ENCODE measurements at places on chromosomes 7 and 10. TPM values are rescaled to one million over a fixed set of nuclear protein-coding genes. Genes with fewer than 3 reads are reported as not detected.
A peak's percentile ranks its signal among the peaks of the same experiment; 100 is the strongest.

- DNase-seq = no peak
- H3K27ac ChIP-seq = no peak overlapping the region
- peak overlapping the region; percentile 3 for H3K4me3 ChIP-seq
Measured at GRCh38 chr7:81845744-81846241, 75.9 kb upstream of the HGF start.

- DNase-seq = no peak
- H3K27me3 ChIP-seq = no peaks in the 10 kb centered on the region
- H3K36me3 ChIP-seq = no peaks in the 10 kb centered on the region
- H3K27ac ChIP-seq = peak overlapping the region; percentile 74
Measured at GRCh38 chr10:129945941-129946760, 17.9 kb downstream of the EBF3 start.

DNA sequence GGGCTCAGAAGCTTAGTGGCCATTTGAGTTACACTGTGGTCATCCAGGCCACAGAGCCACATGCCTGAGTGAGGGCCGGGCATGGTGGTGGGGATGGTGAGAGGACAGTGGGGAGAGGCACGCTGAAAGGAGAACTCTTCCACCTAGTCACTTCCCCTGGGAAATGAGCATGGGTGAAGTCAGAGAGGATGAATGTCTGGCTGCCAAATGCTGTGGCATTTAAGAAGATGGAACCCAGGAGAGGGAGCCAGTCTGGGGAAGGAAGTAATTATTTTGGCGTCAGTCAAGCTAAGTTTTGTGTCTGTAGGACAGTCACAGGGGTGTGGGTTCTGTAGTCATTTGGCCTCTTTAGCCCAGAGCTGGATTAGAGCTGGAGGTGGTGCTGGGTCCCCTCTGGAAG lies 86.0 kb upstream of the PODXL start:
- H3K4me3 ChIP-seq = no peak overlapping the region
- no peak for DNase-seq
- H3K36me3 ChIP-seq = no peaks in the 10 kb centered on the region
- H3K27ac ChIP-seq = no peak overlapping the region
- H3K27me3 ChIP-seq = no peaks in the 10 kb centered on the region

DNA sequence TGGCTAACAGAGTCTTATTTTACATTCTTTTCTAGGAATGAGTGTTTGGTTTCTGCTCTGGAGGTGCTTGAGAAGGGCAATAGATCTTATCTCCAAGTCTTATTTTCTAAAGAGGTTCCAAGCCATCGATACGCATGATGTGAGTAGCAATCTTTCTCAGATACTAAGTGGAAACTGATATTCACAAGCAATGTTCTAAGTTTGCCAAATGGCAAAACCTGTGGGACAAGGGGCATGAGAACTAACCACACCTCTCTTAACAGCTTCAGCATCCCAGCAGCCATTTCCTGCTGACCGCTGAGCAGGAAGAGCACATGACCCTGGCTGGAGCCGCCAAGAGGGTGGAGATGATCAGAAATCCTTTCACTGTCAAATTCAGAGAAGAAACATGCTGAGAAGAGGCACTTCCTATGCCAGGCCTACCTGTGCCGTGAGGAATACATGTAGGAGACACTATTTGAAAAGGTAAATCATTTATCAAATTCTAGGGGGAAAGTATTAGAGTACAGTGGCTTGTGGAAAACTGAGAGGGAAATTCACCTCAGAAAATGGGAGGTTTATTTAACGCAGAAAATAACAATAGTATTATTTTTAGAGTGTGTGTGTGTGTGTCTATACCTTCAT lies 35.2 kb downstream of the CCDC71L start:
- no peaks in the 10 kb centered on the region for H3K36me3 ChIP-seq
- no peaks in the 10 kb centered on the region for H3K4me1 ChIP-seq
- no peak overlapping the region for H3K4me3 ChIP-seq
- no peak overlapping the region for H3K27ac ChIP-seq
- peak; percentile 24 for DNase-seq

DNA sequence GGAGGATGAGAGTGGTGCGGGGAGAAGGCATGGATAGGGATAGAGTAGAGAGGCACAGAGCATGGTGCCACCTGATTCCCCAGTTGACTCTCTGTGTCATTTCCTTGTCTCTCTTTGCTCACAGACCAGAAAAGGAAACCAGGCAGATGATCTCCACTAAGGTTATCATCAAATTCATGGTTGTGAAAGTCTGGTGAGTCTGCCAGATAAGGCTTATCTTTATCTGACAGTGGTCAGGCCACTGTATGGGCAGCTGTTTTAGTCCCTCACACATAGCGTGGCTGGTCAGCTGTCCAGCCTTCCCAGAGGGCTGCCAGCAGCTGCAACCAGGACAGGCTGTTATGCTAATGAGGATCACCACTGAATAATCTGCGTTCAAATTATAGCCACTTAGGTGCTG lies 99.0 kb downstream of the ADRA2A start:
- H3K27ac ChIP-seq = no peak overlapping the region
- H3K27me3 ChIP-seq = no peaks in the 10 kb centered on the region
- H3K4me3 ChIP-seq = no peak overlapping the region
- no peaks in the 10 kb centered on the region for H3K36me3 ChIP-seq
- no peaks in the 10 kb centered on the region for H3K4me1 ChIP-seq

DNA sequence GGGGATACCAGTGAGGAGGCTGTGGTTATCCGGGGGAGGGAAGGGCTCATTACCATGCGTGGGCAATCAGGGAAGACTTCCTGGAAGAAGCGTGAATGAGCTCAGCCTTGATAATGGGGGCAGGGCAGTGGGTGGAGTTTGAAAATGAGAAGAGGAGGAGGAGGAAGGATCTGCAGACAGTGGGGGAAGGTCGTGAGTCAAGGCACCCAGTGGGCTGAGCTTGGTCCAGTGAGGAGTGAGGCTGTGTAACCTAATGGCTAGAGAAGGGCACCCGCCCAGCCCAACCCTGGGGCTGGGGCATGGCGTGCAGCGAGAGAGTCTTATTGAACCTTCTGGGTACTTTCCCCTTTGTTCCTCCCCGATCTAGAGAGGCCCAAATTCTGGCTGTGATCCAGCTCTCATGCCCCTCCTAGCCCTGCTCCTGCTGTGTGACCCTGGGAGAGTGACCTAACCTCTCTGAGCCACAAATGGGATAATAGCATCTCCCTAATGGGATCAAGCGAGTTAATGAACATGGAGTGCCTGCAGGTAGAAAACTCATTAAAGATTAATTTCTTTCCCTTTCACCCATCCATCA lies 31.5 kb downstream of the CLIP2 start:
- no peak for DNase-seq
- H3K27ac ChIP-seq = no peak overlapping the region
- no peaks in the 10 kb centered on the region for H3K4me1 ChIP-seq

- DNase-seq = no peak
- H3K27ac ChIP-seq = no peak overlapping the region
- no peaks in the 10 kb centered on the region for H3K36me3 ChIP-seq
- H3K4me3 ChIP-seq = no peak overlapping the region
- peaks cover 3% of the 10 kb centered on the region for H3K4me1 ChIP-seq
- no peaks in the 10 kb centered on the region for H3K27me3 ChIP-seq
Measured at GRCh38 chr10:51079331-51079730, 5.0 kb downstream of the PRKG1 start.

DNA sequence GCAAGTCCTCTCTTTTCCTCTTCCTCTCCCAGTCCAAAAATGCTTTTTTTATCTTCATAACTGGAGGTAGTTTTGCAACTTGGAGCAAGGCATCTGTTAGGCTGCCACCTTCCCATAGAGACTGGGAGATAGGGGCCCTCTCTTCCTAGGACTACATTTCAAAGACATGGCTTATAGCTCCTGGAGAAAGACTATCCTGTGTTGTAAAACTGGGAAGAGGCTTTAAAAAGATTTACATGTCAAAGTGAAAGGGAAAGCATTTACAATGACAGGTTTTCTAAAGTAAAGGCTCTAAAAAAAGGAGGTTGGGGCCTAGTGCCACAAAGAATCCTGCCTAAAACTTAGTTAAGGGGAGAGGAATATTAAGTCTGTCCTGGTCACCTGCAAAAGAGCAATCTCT lies 82.2 kb upstream of the SEMA3E start:
- H3K27me3 ChIP-seq = no peaks in the 10 kb centered on the region
- no peaks in the 10 kb centered on the region for H3K36me3 ChIP-seq
- H3K4me3 ChIP-seq = no peak overlapping the region
- no peak for DNase-seq
- no peaks in the 10 kb centered on the region for H3K4me1 ChIP-seq
- no peak overlapping the region for H3K27ac ChIP-seq

DNA sequence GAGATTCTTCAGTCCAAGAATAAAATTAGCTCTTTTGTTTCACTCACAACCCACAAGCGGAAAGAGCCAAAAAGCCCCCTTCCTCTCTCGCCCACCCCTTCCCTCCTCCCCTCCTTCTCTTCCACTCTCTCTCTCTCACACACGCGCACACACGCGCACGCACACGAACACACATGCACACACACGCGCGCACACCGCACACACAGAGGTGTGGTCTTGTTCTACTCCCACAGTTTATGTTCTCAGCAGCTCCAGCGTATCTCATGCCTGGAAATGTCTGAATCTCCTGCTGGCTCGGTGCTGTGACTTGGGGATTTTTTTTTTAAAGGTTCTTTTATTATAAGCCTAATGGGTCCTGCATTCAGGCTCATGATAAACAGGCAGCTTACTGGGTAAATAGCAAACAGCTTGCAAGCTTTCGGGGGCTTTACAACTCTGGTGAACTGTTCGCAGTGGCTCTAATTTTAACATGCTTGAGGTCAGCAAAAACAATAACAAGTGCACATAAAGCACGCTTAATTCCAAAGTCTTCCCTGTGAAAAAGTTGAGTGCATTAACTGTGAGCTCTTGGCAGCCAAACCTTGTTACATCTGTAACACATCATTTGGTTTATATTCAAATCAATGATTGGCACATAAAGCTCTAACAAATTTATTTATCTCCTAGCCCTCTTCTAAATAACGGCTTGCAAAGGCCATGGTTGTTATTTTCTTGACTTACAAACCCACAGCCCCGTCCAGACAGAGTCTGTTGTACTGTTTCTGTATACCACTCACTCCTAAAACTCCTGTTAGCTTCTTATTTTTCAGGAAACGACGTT lies 424.1 kb upstream of the MGMT start:
- DNase-seq = no peak
- H3K27ac ChIP-seq = no peak overlapping the region
- no peaks in the 10 kb centered on the region for H3K27me3 ChIP-seq
- no peak overlapping the region for H3K4me3 ChIP-seq

DNA sequence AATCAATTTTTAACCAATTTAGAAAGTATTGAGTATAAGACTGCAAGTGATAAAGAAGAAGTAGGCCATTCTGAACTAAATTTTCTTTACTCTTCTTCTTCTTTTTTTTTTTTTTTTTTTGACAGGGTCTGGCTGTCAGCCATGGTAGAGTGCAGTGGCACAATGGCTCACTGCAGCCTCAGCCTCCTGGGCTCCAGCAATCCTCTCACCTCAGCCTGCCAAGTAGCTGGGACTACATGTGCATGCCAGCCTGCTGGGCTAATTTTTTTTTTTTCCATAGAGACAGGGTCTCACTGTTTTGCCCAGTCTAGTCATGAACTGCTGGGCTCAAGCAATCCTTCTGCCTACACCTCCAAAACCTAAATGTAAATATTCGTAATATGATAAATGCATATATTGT lies 63.2 kb downstream of the DGKB start:
- H3K27me3 ChIP-seq = no peaks in the 10 kb centered on the region
- no peak for DNase-seq
- no peaks in the 10 kb centered on the region for H3K36me3 ChIP-seq
- H3K4me1 ChIP-seq = peaks cover 25% of the 10 kb centered on the region
- H3K4me3 ChIP-seq = no peak overlapping the region

- DNase-seq = no peak
- H3K27ac ChIP-seq = no peak overlapping the region
- H3K36me3 ChIP-seq = no peaks in the 10 kb centered on the region
- H3K4me3 ChIP-seq = no peak overlapping the region
- peaks cover 54% of the 10 kb centered on the region for H3K4me1 ChIP-seq
Measured at GRCh38 chr7:148723846-148724245, 25.1 kb downstream of the CUL1 start.

DNA sequence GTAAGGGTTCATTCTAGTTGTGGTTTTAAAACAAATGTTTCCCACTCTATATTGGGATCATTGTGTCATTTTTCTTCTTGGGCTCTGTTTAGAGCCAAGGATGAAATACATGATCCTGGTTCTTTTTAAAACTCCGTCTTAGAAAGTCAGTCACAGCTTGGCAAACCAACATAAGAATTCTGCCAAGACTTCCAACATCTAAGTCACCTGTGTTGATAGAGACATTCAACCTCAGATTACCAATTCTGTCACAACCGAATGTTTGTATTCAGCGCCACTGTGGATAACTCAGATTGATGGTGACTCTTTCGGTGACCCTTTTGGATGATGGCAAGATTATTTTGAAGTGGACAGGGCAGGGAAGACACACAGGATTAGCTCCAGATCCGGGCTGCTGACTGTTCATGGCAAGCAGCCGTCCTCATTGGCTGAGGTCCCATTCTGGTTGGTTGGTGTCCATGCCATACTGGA lies 255.4 kb downstream of the ARHGAP21 start:
- H3K36me3 ChIP-seq = peaks cover 2% of the 10 kb centered on the region
- H3K4me3 ChIP-seq = no peak overlapping the region
- peak; percentile 22 for DNase-seq
- peaks cover 25% of the 10 kb centered on the region for H3K4me1 ChIP-seq

DNA sequence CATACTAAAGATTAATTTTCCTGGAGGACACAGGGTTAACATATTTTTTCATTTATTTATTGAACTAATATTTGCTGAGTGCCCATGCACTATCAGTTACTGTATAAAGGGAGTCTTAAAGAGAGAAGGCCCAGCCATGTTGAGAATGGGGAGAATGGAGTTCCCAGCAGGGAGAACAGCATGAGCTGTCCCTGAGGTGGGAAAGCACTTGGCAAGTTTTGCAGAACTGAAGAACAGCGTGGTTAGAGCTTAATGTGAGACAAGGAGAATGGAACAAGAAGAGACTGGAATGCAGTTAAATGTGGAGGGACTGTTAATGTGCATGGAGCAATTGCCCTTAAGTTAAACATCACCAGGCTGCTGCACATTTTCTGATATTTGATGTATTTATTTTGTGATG lies 435.4 kb downstream of the SUGCT start:
- no peaks in the 10 kb centered on the region for H3K4me1 ChIP-seq
- H3K27ac ChIP-seq = no peak overlapping the region
- H3K27me3 ChIP-seq = no peaks in the 10 kb centered on the region
- no peak for DNase-seq

- H3K27ac ChIP-seq = no peak overlapping the region
- H3K4me1 ChIP-seq = no peaks in the 10 kb centered on the region
- no peak for DNase-seq
- H3K36me3 ChIP-seq = no peaks in the 10 kb centered on the region
Measured at GRCh38 chr10:9229702-9230244, 1175.3 kb downstream of the GATA3 start.

DNA sequence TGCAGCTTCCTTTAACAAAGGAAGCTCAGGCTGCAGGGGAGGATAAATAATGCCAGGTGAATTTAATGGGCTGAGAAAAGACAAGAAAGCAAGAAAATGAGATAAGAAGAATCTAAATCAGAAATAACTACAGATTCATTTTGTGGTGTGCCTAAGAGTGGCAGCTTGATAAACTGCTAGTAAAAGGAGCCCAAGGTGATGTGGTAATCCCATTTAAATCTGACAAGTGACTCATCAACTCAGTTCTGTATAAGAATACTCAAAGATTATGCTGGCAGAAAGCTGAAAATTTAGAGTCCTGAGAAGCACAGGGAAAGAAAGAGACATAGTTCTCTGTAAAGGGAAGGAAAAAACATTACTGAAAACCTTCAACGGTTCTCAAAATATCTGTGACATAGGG lies 109.4 kb upstream of the PDE1C start:
- no peaks in the 10 kb centered on the region for H3K4me1 ChIP-seq
- DNase-seq = no peak
- no peaks in the 10 kb centered on the region for H3K36me3 ChIP-seq

- H3K4me3 ChIP-seq = no peak overlapping the region
- H3K27me3 ChIP-seq = no peaks in the 10 kb centered on the region
- H3K4me1 ChIP-seq = no peaks in the 10 kb centered on the region
- no peaks in the 10 kb centered on the region for H3K36me3 ChIP-seq
Measured at GRCh38 chr7:130814778-130815335, 80.8 kb upstream of the KLF14 start.

C7orf33 gene
- not detected for total RNA-seq

TMEM270 gene
- total RNA-seq = not detected

Measured in heart right ventricle (tissue), 16 donors.